GM04503 (cell line): ENCODE measurements at places on chromosomes 4 and X.

GRCh38 chrX:100695991-100696390, 35.9 kb downstream of the SYTL4 start:
- DNase-seq = no peak

DNA sequence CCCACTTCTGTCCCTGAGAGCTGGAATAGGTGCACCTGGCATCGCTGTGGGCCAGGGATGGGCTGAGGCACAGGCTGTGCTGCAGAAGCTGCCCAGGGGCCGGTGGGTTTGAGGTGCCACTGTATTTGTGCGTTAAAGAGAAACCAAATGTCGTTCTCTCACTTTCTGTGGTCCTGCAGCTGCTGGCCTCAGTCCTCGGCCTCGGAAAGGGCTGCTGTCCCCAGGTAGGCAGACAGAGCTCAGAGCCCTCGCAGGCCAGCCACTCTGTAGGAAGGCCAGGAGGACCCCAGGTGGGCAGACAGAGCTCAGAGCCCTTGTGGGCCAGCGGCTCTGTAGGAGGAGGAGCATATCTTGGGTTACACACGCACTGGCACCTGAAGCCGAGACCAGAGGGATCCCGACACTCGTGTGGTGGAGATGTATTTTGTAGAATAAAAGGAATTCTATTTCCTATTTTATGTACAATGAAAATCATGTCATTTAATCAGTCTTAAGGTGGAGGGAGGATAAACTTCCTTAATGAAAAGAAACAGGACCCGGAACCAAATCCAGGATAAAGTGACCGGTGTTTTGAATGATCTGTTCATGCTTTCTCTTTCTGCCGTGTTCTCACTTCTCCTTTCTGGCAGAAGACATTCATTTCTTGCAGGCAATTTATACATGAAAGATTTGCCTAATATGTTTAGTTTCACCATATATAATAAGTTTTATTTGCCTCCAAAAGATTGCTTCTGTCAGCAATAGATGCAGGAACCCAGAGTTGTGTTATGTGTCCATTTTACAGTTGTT, 54.4 kb upstream of the HGFAC start:
- no peak for DNase-seq

DNA sequence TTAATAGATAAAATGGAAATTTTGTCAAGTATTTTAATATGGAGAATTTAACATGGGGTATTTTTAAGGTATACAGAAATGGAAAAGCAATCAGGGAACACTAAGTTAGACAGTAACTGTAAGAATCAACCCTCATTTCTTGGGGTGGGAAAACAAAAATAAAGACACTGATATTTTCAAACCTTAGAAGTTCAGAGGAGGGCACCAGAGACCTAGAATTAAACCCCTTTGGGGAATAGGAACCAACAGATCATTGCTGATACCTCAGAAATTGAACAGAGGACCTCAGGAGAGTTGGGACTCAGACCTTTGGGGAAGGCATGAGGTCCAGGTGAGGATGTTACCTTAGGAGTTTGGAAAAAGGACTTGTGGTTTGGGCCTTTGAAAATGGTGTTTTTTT, 435.6 kb downstream of the TMA16 start:
- no peak for DNase-seq

DNA sequence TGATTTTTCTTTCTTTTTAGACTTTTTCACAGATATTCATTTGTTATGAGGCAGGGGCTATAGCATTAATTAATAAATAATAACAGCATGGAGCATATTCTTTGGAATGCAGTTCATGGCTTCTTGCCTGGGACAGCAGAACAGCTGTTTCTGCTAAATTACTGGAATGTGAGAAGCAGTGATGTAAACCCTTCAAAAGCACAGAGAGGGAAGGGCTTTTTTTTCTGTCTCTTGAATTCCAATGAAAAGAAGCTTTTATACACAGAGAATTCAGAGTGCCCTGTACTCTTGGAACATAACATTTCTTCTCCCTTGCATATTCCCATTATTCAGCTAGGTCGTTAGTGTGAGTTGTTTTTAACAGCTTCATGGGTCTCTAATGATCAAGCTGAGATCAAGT, 28.5 kb upstream of the ANK2 start:
- DNase-seq = no peak

DNA sequence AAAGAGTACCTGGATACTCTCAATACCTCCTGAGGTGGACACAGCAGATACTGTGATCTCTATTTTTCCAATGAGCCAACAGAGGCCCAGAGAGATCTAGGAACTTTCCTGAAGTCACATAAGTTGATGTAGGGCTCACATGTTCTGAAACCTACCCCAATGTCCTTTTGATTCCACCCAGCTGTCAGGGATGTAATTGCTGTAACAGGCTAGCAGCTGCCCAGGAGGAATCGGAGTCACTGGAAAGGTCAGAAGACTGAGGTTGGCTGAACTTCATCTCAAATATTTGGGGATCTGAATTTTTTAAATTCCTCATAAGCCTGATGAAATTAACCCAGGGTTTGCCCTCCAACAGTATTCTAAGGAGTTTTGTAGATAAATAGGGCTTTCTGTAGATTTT, 52.5 kb upstream of the PROM1 start:
- DNase-seq = no peak

- peak; percentile 29 for DNase-seq
These were observed 138.1 kb downstream of the KDM6A start for GRCh38 chrX:45011131-45011530.

DNA sequence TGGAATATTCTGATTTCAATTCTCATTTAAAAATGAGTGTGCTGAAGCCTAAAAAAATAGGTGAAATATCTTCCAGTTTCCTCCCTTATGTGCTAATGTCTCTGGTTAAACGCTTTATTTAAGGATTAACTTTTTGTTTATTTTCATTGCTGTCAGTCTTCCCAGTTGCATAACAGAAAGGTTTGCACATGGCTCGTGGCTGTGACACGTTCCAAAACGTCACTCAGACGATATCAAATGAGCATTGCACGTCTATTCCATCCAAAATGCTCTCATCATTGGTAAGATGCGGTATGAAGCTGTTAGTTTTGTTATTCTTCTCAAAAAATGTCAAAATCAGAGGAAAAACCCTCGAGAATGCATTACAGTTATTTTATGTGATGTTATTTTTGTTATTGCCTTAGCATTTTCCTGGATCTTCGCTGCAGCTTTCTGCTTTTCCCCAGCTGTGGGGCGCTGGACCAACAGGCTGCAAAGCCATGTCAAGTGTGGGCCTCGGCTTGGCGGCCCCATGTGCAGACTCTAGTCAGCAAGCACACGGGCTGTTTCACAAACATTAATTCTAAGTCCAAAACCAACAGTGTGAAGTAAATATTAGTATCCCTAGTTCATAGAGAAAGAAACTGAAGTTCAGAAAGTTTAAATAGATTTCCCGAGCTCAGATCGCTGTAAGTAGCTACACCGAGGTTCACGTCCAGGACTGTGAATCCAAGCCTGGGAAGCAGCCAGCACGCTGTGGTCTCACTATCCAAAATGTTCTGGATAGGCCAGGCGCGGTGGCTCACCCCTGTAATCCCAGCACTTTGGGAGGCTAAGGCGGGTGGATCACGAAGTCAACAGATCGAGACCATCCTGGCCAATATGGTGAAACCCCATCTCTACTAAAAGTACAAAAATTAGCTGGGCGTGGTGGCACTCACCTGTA, 793.4 kb upstream of the FRG1 start:
- DNase-seq = no peak

DNA sequence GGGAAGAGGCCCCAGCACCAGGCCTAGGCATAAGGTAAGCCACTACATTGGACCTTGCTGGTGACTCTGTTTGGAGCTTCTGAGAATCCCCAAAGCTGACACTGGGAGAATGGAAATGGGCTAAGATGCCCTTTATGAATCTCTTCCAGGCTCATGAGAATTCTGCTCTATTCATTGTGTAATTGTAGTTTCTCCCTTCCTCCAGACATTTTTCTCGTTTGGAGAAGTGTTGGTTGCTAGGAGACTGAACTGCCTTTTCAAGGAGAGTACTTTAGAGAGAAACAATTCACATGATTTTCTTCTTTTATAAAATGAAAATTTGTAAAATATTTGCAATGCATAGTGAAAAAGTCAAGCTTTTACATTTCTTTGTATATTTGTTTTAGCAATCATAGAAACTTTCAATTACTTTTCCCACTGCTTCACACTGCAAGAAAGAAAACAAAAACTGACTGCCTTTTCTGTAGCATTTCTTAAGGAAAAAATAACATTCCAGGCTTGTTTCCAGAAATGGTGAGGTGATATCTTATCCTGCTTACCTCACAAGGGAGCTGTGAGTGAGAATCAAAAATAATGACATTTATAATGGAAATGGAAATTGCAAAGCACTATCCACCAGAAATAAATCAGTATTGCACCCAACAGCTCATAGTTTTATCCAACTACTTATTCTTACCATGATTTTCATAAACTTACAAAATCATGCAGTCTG, 24.9 kb upstream of the DCHS2 start:
- DNase-seq = no peak
